ENCODE measurements at places on chromosomes 5 and 9. TPM values are rescaled to one million over a fixed set of nuclear protein-coding genes. Genes with fewer than 3 reads are reported as not detected.

The C5orf58 gene
- total RNA-seq: not detected

The TMEM232 gene
- 0.63 TPM for total RNA-seq

The LECT2 gene
- not detected for total RNA-seq

The PPP1R26 gene
- total RNA-seq: 11.5 TPM

The FAM221B gene
- not detected for total RNA-seq

The CCDC183 gene
- 0.81 TPM for total RNA-seq
